ENCODE measurements at places on chromosomes 11 and 22. TPM values are rescaled to one million over a fixed set of nuclear protein-coding genes. Genes with fewer than 3 reads are reported as not detected.

RIMBP3B gene
- 0.34 TPM for total RNA-seq

GRK3 gene
- 1.4 TPM for total RNA-seq

GAS2L1 gene
- not detected for total RNA-seq

TUG1 gene
- 97.4 TPM for total RNA-seq

AIFM3 gene
- not detected for total RNA-seq

SLCO2B1 gene
- total RNA-seq = not detected

MISFA gene
- not detected for total RNA-seq

SERPING1 gene
- not detected for total RNA-seq

SPON1 gene
- total RNA-seq = not detected

DNA sequence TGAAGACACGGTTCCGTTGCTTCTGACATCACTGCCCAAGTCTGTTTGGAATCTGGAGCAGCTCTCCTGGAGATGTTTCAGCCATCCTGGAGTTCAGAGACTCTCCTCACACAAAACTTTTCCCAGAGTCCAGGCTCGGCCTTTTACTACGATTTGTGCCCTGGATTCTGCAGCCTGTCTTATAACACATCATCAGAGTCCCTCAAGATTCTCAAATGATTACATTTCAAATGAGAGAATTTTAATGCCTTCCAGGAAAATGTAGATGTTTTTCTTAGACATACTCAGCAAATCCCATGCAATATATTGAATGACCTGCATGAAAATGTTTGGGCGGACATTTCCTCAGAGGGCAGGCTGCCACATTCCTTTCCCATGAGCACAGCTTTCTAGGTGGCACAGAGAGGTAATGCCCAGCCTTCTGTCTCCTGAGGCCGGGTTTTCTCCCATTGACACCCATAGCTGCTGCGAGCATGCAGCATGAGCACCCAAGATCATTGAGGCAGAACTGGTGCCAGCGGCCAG, 129.1 kb downstream of the SNX19 start:
- H3K4me3 ChIP-seq = no peak overlapping the region
- H3K27me3 ChIP-seq = no peaks in the 10 kb centered on the region
- no peak overlapping the region for H3K27ac ChIP-seq
- no peaks in the 10 kb centered on the region for H3K4me1 ChIP-seq
- DNase-seq = no peak
- H3K36me3 ChIP-seq = no peaks in the 10 kb centered on the region

GRCh38 chr11:1564535-1565172, 7.4 kb downstream of the DUSP8 start:
- no peaks in the 10 kb centered on the region for H3K27me3 ChIP-seq
- H3K4me3 ChIP-seq = no peak overlapping the region
- H3K4me1 ChIP-seq = peaks cover 10% of the 10 kb centered on the region

DNA sequence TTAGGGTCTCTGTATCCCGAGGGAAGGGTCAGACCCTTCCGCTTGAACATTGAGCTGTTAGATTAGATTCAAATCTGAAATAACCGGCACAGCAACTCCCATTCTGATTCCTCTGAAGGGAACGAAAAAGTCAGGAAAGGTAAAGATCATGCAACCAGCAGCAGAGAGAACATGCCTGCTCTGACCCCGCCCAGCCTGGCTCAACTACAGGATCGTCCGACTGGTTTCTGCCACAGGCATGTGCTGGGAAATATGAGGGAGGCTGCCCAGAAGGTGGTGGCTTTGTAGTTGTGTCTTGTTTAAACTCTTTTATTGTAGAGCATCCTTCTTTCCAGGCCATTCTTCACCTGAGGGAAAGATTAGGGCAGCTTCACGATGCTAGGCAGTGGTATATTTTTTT, 5.0 kb upstream of the MTNR1B start:
- H3K4me1 ChIP-seq = peaks cover 4% of the 10 kb centered on the region
- no peaks in the 10 kb centered on the region for H3K27me3 ChIP-seq
- DNase-seq = no peak
- H3K36me3 ChIP-seq = no peaks in the 10 kb centered on the region
- no peak overlapping the region for H3K4me3 ChIP-seq
- H3K27ac ChIP-seq = no peak overlapping the region

- no peaks in the 10 kb centered on the region for H3K36me3 ChIP-seq
- no peaks in the 10 kb centered on the region for H3K27me3 ChIP-seq
- DNase-seq = no peak
- no peak overlapping the region for H3K27ac ChIP-seq
- H3K4me1 ChIP-seq = no peaks in the 10 kb centered on the region
These were observed 612.7 kb downstream of the BRD1 start for GRCh38 chr22:49214976-49215375.

GRCh38 chr22:32926600-32926999, 125.1 kb downstream of the TIMP3 start:
- peak; percentile 71 for DNase-seq
- H3K4me3 ChIP-seq = no peak overlapping the region
- H3K4me1 ChIP-seq = no peaks in the 10 kb centered on the region
- H3K27ac ChIP-seq = no peak overlapping the region
- no peaks in the 10 kb centered on the region for H3K36me3 ChIP-seq

GRCh38 chr11:73810637-73811036, 23.0 kb downstream of the MRPL48 start:
- H3K4me1 ChIP-seq = no peaks in the 10 kb centered on the region
- H3K27ac ChIP-seq = no peak overlapping the region
- DNase-seq = no peak
- no peak overlapping the region for H3K4me3 ChIP-seq
- H3K36me3 ChIP-seq = no peaks in the 10 kb centered on the region
- no peaks in the 10 kb centered on the region for H3K27me3 ChIP-seq

GRCh38 chr11:10566257-10566957, 2.1 kb downstream of the LYVE1 start:
- H3K27ac ChIP-seq = no peak overlapping the region
- no peaks in the 10 kb centered on the region for H3K27me3 ChIP-seq
- H3K4me1 ChIP-seq = no peaks in the 10 kb centered on the region
- no peaks in the 10 kb centered on the region for H3K36me3 ChIP-seq
- DNase-seq = no peak
- no peak overlapping the region for H3K4me3 ChIP-seq

GRCh38 chr11:70226967-70227366, 23.9 kb downstream of the FADD start:
- DNase-seq = peak; percentile 63
- no peak overlapping the region for H3K27ac ChIP-seq
- H3K4me3 ChIP-seq = no peak overlapping the region
- no peaks in the 10 kb centered on the region for H3K36me3 ChIP-seq

DNA sequence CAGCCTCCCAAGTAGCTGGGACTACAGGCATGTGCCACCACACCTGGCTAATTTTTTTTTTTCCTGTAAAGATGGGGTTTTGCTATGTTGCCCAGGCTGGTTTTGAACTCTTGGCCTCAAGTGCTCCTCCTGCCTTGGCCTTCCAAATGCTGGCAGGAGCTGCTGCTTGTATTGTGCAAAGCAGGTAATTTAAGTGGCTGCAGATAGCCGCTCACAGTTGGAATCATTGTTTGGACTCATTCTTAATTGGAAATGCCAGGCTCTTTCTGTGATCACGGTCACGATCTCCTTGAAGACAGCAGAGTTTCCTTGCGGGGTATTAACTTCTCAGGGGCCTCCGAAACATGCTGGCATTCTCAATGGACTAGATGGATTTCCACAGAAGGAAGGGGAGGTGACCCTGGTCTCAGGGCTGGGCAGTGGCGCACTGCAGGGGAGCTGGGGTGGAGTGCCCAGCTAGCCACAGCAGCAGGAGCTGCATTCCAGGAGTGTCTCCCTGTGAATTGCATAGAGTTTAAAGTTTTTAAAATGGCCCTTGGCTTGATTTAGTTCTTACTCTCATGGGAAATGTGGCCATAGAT, 136.1 kb downstream of the MORC2 start:
- no peak overlapping the region for H3K27ac ChIP-seq
- no peaks in the 10 kb centered on the region for H3K27me3 ChIP-seq
- H3K4me3 ChIP-seq = no peak overlapping the region
- no peaks in the 10 kb centered on the region for H3K4me1 ChIP-seq
- H3K36me3 ChIP-seq = no peaks in the 10 kb centered on the region
- DNase-seq = no peak

DNA sequence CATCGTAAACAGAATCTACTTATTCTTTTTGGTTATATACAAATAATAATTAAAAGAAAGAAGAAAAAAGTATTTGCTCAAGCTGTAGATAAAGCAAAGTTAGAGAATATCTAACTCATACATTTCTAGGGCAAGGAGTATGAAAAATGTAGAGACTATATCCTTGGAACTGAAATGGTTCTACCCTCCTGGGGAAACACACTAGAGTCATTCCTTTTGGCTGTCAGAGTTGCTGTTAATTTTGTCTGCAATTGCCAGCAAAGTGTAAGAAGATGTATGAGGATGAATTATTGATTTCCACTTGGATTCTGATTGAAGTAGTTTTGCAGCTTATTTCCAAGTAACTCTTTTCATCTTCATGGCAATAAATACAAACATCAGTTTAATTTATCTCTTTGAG, 69.1 kb downstream of the SLC17A6 start:
- no peak overlapping the region for H3K4me3 ChIP-seq
- no peak overlapping the region for H3K27ac ChIP-seq
- no peaks in the 10 kb centered on the region for H3K27me3 ChIP-seq
- H3K36me3 ChIP-seq = no peaks in the 10 kb centered on the region
- H3K4me1 ChIP-seq = no peaks in the 10 kb centered on the region

DNA sequence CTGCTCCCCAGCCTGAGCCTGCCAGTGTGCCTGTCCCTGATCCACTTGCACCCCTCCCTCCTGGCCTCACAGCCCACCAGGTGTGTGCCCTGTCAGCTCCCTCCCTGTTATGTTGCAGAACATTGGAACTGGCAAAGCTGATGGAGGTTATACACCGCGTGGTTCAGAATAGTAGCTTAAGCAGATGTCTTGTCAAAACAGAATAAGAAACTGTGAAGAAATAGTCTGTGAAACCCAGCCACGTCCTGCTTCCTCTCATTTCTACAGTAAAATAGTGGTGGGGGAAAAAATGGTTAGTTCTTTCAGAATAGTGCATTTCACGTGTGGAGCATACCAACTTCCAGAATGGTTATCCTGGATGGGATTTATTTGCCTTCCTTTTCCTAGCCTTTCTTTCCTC, 161.2 kb upstream of the NAV2 start:
- H3K4me1 ChIP-seq = peaks cover 12% of the 10 kb centered on the region
- H3K36me3 ChIP-seq = no peaks in the 10 kb centered on the region
- DNase-seq = no peak
- H3K27me3 ChIP-seq = no peaks in the 10 kb centered on the region
- H3K4me3 ChIP-seq = no peak overlapping the region

- H3K27ac ChIP-seq = no peak overlapping the region
- peak overlapping the region; percentile 73 for H3K4me3 ChIP-seq
- DNase-seq = no peak
- peaks cover 14% of the 10 kb centered on the region for H3K4me1 ChIP-seq
- H3K36me3 ChIP-seq = no peaks in the 10 kb centered on the region
These were observed 516 bp downstream of the LRFN4 start for GRCh38 chr11:66857234-66857926.

All from Karpas-422 (cell line).